ENCODE measurements at places on chromosomes 5 and 9.

DNA sequence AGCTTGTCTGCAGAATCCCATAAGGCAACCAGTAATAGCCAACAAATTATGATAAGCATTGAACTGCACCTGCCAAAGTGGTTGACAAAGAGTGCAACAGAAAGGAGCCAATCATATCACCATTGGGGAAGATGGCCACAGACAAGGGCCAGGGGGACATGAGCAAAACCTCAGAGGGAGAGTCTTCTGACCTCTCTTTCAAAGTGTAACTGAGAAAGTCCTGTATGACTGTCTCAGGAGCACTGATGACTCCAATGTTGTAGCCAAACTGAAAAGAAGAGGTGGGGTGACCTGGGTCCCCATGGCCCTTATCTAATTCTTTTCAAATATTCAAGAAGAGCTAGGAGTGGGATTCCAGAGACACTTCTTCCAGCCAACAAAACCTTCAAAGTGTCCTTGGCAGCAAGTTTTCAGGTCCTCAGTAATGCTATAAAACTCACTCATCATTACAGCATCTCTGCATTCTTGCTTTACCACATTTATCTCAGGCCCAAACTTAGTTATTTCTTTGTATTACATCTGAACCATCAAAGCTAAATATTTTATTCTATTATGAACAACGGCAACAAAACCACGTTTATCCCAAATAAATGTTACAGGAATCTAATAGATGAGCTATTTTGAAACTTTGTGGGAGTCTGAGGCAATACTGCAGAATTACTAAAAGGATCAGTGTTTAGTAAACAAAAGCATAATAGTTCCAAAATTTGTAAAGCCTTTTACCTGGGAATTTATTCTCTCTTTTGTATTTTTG, 24.4 kb downstream of the FBLL1 start:
- no peak for DNase-seq

- peak; percentile 48 for DNase-seq
Observed at GRCh38 chr5:177599731-177600507, at the start of gene B4GALT7. Gene B4GALT7 (plus strand): TSS chr5:177600132. CDS start chr5:177600211, 79 bp downstream.

DNA sequence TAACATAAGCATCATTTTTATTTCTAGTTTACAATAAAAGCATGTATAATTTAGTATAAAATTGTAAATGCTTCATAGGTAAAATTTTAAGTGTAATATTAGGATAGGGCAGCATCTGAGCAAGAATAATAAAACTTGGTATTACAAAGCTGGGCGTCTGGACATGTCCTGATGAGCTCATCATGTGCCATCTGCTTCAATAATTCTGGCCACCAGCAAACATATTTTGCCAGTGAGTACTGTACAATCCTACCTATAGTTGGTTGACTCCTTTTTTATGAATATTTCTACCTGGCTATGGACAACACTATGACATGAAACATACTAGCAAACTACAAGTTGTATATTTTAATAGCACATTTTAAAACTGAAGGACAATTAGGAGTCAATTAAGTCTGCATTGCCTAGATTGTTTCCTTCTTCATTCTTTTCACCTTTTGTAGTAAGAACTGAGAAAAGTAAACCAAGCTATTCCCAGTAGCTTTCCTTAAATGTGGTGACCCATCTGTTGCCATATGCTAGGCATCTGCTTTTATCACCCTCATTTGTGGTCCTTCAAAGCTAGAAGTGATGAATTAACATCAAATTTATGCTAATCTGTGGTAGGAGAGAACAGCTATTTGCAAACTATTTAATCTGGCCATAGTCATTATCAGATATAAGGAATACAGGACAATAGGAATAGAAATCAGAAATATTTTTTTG, 23.4 kb downstream of the LURAP1L start:
- no peak for DNase-seq

DNA sequence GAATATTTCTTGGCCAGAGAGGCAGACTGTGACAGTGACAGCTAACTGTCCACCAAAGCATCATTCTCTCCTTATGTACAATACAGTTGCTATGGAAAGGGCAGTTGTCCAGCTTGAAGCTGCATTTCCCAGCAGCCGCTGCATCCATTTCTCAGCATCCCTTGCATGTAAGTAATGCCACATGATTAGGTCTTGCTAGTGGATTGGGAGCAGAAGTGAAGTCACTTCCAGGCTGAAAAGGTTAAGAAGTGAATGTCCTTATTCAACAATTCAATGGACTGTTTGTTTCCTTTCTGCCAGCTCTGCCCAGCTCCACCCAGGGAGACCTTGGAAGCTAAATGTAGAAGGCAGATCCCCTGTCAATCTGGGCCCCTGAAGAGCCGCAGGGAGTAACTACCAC, 26.1 kb upstream of the RETREG1 start:
- DNase-seq = no peak

DNA sequence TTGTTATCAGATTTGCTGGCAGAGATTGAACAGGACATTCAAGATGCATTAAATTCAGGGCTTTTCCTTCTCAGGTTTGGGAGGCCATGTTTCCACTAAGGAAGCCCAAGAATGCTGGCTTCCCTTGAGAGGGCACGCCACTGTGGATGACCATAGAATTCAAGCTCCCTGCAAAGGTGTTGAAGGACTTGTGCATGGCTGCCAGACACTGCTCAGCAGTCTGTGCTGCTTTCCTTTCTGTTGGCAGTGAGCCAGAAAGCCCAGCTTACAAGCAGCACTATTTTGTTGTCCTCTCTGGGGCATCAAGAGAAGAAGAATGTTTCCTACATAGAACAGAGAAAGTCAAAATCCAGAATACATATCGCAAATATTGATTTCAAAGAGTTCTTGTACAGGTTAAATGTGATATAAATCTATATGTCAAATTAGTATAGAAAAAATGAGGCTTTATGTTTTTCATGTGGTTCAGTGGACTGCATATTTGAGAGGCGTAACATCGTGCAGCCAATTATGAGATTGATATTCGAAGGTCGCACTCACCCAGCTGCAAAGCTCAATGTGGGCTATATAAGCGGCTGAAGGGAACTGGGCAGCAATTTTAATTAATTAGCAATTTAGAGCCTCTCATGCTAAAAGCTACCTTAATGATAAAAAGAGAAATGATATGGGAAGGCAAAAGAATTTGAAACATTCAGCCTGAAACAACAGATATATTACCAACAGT, 103.1 kb upstream of the ISL1 start:
- no peak for DNase-seq

DNA sequence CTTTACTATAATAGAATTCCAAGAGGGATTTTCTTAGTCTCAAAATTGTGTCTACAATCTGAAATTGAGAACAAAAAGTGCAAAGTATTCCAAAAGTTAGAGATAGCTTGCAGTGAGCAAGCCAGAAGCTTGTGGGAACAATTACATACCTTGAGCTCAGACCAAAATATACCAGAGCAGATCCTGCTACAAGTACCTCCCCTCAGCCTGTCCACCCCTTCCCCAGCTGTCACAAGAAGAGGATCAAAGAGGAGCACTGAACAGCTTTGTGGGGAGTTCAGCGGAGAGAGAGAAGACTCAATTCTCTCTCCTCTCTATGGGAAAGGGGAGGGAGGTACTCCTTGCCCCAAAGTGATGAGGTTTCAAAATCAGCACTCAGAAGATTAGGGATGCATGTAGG, 869.2 kb upstream of the DMAC1 start:
- no peak for DNase-seq

DNA sequence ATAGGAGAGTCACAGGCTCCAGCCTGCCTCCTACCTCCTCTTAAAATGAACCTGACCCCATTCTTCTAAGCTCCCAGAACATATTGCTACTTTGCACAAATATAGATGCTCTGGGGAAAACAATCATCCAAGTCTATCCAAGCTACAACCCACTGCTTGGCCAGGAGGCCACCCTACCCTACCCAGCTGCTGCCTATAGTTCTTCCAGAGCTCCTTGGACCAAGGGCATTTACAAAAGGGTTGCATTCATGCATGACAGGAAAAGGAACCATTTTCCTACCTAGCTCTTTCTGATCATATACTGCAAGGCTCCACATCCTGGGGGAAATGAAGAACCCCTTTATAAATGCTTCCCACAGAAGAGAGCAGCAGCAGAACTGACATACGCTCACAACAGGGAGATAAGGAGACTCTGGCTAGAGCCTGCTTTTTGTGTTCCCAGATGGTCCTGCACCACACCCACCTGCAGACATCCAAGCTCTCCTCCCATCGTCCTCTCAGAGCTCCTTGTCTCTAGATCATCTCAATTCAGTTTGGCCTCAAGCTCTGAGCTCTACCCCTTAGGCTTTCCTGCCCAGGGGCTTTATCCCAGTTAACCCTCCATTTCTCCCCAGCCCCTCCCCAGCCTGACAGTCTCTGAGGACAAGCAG, 185.5 kb downstream of the SPOCK1 start:
- DNase-seq = no peak

GRCh38 chr9:86962692-86963091, 15.4 kb upstream of the GAS1 start:
- no peak for DNase-seq

Data from NCI-H1048 (cell line).